Large intestine (tissue), 12 donors: ENCODE measurements at places on chromosomes 7 and 10.

DNA sequence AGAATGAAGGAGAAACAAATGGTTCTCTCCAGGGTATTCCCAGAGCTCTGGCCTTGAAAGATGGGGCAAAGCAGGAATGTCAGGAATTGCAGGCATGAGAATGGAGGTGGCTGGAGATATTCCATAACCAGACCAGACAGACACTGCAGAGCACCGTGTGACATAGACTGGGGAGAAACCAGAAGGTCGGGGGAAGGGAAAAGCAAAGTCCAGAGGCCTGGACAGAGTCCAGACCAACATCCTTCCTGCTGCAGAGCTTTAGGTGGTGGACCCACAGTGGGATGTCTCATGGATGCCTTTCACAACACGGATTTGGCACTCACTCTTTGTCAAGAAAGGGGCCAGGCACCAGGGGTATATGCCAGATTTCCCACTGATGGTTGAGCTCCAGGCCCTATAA is 177.2 kb upstream of the INHBA start:
- no peak for DNase-seq

GRCh38 chr10:133100706-133101415 is 13.1 kb downstream of the ADGRA1 start:
- DNase-seq, result peak; percentile 24

DNA sequence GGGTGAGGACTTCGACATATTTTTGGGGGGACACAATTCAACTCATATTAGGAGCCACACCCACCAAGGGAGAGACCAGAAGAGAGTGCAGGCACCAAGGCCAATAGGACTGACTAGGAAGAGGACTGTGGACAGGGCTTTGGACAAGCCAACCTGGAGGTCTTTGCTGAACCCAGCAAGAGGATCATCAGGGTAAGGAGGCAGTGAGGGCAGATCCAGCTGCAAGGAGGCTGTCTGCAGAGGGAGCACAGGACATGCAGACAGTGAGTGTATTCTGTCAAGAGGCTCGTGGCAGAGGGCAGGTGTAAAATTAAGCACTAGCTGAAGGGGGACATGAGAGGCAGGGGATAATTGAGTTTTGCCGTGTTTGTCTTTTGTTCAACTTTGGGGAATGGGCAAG is 83.4 kb upstream of the MGMT start:
- no peak for DNase-seq

DNA sequence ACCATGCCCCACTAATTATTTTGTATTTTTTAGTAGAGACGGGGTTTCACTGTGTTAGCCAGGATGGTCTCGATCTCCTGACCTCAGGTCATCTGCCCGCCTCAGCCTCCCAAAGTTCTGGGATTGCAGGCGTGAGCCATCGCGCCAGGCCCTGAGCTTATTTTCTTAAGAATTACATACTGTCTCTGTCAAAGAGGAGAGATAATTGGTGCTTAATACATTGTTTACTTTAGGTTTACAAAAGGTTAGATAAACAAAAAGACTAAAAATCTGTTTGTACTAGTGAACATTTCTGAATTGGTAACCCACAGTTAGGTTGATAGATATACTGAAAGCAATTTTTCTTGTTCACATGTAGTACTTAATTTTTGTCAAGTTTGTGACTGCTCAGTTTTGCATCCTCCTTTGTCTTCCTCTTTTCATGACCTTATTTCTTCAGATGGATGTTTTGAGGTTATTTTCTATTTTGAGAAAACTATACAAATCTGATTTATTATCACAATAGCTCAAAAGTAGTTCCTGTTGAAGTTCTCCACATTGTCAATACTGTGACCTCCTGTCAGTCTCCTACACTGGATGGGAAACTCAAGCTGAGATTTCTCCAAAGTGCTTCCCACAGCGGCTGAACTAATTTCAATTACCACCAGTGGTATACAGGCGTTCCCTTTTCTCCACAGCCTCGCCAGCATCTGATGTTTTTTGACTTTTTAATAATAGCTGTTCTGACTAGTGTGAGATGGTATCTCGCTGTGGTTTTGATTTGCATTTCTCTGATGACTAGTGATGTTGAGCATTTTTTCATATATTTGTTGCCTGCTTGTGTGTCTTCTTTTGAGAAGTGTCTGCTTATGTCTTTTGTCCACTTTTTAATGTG is 22.5 kb downstream of the HHEX start:
- DNase-seq, result no peak

DNA sequence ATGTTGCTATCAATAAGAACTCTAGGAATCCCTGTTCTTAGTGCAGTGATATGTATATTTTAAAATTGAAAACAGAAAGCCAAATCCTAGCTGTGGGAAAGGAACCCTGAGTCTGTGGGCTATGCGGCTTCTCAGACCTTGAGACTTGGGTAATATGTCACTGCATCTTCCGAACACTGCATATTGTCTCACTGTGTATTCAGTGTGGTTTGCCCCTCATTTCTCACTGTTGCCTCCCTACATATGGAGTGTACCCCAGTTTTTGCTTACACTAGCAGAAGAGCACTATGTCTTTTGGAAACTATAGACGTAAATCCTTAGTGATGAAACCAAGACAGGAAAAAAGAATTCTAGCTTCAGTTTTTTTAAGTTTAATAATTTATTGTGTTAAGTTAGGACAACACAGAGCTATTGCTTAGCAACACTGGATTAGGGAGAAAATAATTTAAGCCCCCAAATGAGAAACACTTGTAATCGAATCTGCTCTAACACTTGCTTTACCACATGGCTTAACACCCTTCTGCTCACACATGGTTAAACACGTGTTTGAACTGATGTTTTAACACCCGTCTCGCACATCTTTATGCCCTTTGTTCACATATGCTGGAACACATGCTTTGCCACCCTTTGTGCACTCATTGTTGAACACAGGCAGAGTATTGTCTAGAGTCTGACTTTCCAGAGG is 251.3 kb downstream of the VTI1A start:
- DNase-seq, result no peak

- DNase-seq, result no peak
Observed at GRCh38 chr10:23205972-23206642, 14.0 kb downstream of the PTF1A start.

DNA sequence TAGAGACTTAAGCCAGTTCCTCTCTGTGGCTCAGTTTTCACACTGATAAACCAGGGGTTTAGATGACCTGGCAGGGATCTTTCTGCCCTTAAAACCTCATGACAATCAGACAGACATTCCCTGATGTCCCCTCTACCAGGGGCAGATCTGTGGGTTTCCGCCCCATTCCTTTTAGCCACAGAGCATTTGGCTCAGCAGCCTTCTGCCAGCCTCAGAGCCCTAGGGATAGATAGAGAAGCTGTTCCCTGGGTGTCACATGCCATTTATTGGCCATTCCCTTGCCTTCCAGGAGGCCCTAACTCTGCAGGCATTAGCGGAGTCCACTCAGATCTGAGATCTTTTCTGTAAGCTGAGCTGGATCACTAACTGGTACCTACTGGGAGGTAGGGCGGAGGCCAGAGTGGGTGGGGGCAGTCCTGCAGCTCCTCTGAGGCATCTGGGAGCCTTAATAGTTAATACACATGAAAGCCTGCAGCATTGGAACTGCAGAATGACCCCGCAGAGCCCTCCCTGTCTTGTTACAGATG is 101.5 kb downstream of the ZMIZ1 start:
- no peak for DNase-seq

DNA sequence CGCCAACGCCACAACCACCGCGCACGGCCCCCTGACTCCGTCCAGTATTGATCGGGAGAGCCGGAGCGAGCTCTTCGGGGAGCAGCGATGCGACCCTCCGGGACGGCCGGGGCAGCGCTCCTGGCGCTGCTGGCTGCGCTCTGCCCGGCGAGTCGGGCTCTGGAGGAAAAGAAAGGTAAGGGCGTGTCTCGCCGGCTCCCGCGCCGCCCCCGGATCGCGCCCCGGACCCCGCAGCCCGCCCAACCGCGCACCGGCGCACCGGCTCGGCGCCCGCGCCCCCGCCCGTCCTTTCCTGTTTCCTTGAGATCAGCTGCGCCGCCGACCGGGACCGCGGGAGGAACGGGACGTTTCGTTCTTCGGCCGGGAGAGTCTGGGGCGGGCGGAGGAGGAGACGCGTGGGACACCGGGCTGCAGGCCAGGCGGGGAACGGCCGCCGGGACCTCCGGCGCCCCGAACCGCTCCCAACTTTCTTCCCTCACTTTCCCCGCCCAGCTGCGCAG is 424 bp downstream of the EGFR start:
- peak; percentile 79 for DNase-seq

DNA sequence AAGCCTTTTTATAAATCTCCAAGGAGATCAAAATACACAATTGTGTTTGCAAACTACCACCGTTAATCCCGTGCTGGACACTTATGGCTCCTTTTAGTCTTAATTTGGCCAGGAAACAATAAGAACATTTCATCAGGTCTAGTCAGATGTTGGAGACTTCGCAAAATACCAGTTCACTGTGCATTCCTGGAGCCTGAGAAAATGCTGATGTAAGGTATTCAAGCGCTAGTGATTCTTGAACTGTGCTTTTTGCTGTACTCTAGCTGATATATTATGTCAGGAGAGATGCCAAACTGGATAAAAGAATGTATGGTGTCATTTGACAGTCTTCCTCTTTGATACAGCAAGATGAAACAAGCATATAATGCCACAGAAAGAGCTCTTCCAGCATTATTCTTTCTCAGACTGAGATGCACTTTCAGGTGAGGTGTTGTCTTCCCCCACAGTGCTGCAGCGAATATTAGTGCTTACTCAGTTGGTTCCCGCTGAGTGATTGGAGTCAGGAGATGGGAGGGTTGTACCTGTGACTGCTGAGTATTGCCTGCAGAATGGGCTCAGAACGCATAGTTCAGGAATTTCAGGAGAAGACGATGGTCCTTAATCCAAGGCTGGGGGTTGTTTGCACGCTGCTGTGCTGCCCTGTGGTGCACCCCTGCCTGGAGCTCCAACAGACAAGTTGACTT is 59.2 kb downstream of the OGDH start:
- peak; percentile 50 for DNase-seq

- no peak for DNase-seq
Observed at GRCh38 chr7:95589031-95589430, 7.3 kb downstream of the PDK4 start.

GRCh38 chr7:103605640-103606039 is 159.6 kb upstream of the SLC26A5 start:
- DNase-seq, result no peak

DNA sequence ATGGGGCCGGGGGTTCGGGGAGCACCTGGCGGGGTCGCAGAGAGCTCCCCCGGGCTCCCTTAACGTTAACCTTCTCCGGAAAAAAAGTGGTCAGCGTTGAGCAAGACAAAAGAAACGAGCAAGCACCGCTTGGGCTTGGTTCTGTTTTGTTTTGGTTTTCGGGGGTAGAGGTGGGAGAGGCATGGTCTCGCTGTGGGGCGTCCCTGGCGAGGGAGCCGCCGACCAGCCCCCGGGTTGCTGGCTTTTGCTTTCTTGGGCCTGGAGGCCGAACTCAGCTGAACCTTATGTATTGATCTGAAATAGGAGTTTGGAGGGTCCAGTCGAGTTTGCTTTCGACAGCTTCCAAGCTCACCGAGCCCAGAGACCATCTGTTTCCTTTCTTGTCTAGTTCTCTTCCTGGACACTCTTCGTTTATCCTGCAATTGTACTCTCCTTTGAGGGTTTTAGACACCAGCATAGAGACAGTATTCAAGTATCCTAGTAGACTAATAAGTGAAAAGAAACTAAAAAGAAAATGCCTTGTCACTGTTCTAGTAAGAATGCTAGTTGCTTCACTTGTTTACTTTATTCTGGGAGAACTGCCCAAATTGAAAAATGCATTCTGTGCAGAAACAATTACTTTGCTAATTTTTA is 980 bp downstream of the FHIP2A start:
- no peak for DNase-seq

- DNase-seq, result no peak
Observed at GRCh38 chr10:28503114-28503513, 29.8 kb upstream of the WAC start.

GRCh38 chr10:24574578-24575155 is 149.0 kb downstream of the ARHGAP21 start:
- DNase-seq, result no peak

- peak; percentile 29 for DNase-seq
Observed at GRCh38 chr7:94393246-94394108, 1.2 kb upstream of the COL1A2 start.

GRCh38 chr7:7212612-7213011 is 30.3 kb downstream of the C1GALT1 start:
- DNase-seq, result no peak

DNA sequence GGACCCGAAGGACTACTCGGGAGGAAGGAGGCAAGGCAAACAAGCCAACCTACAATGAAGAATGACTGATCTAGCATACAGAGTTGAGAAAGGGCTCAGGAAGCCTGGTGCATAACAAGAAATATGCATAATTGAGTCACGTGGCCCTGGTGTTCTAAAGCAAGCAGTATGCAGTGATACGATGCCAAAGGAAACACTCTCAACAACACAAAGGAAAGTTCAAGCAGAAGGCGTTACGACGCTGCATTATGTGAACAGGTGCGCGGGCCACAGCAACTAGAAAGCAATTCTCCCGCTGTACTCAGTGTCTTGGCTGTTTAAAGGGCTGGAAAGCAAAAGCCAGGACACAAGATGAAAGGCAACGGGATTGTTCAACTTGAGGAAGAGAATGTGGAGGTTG is 100.8 kb downstream of the PRTFDC1 start:
- DNase-seq, result no peak

- DNase-seq, result no peak
Observed at GRCh38 chr10:6153845-6154244, 48.9 kb upstream of the PFKFB3 start.

DNA sequence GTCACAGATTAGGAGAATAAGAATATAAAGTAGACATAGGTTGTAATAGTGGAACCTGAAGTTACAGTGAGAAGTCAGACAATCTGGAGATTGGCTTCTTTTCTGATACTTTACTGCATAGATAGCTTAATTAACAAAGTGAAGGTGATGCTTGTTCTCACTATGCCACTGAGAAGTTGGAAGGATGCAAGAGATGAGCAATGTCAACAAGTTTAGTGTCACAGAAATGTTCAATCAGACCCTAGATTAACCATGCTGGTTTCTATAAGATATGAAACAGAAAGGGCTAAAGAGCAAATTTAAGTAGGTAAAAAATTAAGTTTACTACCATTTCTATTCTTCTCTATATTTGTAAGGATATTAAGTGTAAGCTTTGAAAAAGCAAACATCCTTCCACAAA is 838.6 kb upstream of the SORCS1 start:
- DNase-seq, result no peak

- no peak for DNase-seq
Observed at GRCh38 chr10:112797197-112797596, 152.8 kb upstream of the TCF7L2 start.

GRCh38 chr10:29828440-29828894 is 193.7 kb upstream of the SVIL start:
- DNase-seq, result no peak

DNA sequence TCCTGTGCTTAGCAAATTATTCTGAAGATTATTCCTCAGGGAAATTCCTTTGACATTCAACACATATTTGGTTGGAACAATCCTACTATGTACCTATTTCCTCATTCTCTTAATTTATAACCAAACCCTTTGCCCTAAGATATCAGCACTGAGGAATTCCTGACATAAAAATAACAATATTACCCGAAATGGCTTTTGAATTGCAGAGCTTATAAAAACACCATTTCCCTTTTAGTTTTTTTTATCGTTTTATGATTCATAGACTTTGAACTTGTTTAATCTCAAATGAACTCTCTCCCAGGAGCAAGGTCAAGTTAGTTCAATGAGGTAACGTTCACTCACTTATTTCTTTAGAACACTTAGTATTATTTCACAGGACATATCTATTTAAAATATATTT is 7.7 kb upstream of the ABCB1 start:
- peak; percentile 79 for DNase-seq

- DNase-seq, result no peak
Observed at GRCh38 chr10:9294132-9294663, 1239.7 kb downstream of the GATA3 start.
